ENCODE measurements at places on chromosomes 6 and 20. TPM values are rescaled to one million over a fixed set of nuclear protein-coding genes. Genes with fewer than 3 reads are reported as not detected.

DNA sequence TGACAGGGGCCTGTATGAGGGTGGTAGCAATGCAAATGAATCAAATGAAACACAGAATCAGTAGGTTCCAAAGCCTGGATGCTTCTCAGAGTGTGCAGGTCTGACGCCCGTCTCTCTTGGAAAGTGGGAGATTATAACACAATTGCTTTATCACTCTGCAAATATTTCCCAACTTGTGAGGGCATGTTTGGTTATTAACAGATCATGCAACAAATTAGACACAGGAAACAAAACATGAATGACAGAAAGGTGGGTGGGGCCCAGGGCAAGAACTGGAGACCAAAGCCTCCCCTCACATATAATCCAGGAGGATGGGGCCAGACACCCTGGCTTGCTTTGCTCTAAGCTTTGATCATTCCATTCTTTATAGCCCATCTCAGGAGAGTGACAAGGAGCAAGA is 108.6 kb upstream of the MRPS10 start:
- H3K4me1 ChIP-seq = no peaks in the 10 kb centered on the region
- H3K27me3 ChIP-seq = no peaks in the 10 kb centered on the region
- DNase-seq = no peak
- no peaks in the 10 kb centered on the region for H3K36me3 ChIP-seq

Gene DYNLT1
- total RNA-seq = 101 TPM

DNA sequence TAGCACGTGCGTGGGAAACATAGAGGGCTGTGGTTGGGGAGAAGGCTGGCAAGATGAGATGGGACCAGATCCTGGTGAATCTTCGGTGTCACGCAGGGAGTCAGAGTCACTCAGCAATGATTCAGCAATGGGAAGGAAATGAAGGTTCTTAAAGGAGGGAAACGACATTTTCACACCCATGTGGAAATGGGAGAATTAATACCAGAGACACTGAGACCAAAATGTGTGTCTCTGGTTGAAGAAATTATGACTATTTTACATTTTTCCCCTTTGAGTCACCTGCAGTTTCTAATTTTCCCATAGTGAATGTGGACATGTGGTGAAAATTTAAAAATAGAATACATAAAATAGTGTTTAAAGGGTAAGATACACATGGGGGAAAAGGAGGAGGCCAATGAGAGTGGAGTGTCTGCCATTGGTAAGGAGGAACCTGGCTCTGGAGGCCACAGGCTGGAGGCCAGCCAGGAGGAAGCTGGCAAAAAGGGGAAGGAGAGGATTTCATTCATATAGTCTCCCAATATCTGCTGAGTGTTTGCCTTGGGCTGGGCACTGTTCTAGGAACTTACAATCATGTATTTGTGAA is 17.5 kb downstream of the NRN1 start:
- peaks cover 21% of the 10 kb centered on the region for H3K27me3 ChIP-seq
- H3K36me3 ChIP-seq = no peaks in the 10 kb centered on the region
- H3K27ac ChIP-seq = no peak overlapping the region
- H3K4me3 ChIP-seq = no peak overlapping the region

- H3K36me3 ChIP-seq = no peaks in the 10 kb centered on the region
- H3K27me3 ChIP-seq = no peaks in the 10 kb centered on the region
- H3K4me1 ChIP-seq = peaks cover 14% of the 10 kb centered on the region
- no peak for DNase-seq
Measured at GRCh38 chr20:58647796-58648501, 3.1 kb upstream of the STX16 start.

Gene LIN28B
- not detected for total RNA-seq

DNA sequence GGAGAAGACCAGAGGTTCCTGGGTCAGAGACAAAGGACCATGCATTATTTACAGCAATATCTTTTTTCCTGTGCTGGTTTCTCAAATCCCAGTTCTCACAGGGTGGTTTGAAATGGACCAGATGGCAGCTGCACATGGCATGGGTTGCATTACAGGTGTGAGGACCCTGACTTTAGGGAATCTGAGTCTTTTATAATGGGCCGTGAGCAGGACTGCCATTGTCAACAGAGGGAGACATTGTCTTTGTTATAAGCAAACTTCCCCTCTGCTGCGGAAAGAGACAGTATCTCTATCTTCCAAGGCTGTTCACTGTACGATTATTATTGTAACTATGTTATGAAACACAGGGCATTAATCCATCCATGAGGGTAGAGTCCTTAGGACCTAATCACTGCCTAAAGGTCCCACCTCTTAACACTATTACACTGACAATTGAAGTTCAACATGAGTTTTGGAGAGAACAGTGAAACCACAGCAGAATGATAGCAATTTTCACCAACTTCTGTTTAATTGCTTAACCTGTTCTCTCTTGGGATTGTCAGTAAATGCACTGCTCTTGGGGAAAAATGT is 156.1 kb upstream of the AGPAT4 start:
- H3K27me3 ChIP-seq = no peaks in the 10 kb centered on the region
- H3K36me3 ChIP-seq = no peaks in the 10 kb centered on the region
- no peaks in the 10 kb centered on the region for H3K4me1 ChIP-seq

- no peak for DNase-seq
- H3K27ac ChIP-seq = no peak overlapping the region
- H3K4me1 ChIP-seq = peaks cover 43% of the 10 kb centered on the region
- H3K27me3 ChIP-seq = peaks cover 96% of the 10 kb centered on the region
- H3K36me3 ChIP-seq = no peaks in the 10 kb centered on the region
- no peak overlapping the region for H3K4me3 ChIP-seq
Measured at GRCh38 chr6:98828941-98829411, 5.4 kb upstream of the POU3F2 start.

GRCh38 chr6:170030821-170031471 is 259.9 kb downstream of the DLL1 start:
- peak; percentile 70 for DNase-seq
- H3K4me3 ChIP-seq = no peak overlapping the region
- peaks cover 9% of the 10 kb centered on the region for H3K4me1 ChIP-seq

GRCh38 chr6:45650524-45651135 is 272.9 kb upstream of the SUPT3H start:
- no peaks in the 10 kb centered on the region for H3K4me1 ChIP-seq
- DNase-seq = no peak
- no peak overlapping the region for H3K4me3 ChIP-seq
- no peak overlapping the region for H3K27ac ChIP-seq
- no peaks in the 10 kb centered on the region for H3K36me3 ChIP-seq

Gene AKAP12
- 38.8 TPM for total RNA-seq

GRCh38 chr6:75842732-75843131 is 93.7 kb downstream of the MYO6 start:
- H3K27ac ChIP-seq = no peak overlapping the region
- no peak for DNase-seq
- H3K4me3 ChIP-seq = no peak overlapping the region
- no peaks in the 10 kb centered on the region for H3K27me3 ChIP-seq
